ENCODE measurements at places on chromosomes 5 and 9.

- no peak for DNase-seq
Observed at GRCh38 chr5:64977779-64978178, 209.0 kb downstream of the CWC27 start.

- no peak for DNase-seq
Observed at GRCh38 chr9:121299467-121300282, 31.7 kb downstream of the GSN start.

DNA sequence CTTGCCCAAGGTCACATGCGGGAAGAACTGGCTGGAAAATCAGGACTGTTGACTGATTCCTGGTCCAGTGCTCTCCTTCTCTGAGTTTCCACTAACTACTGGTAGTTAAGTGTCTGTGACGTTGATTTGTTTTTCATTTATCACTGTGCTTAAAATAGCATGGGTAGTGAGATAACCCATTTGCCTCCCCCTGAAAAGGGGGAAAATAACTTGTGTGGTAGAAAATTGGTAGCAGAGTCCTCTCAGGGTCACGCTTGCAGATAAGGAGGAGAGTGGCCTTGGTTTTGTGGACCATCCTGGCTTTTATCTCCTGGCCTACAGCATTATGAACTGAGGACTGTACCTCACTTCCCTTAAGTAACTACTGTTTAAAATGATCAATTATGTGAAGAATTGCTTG lies 10.9 kb downstream of the FUBP3 start:
- DNase-seq, result no peak

GRCh38 chr5:55407059-55407684 lies 99.4 kb downstream of the MTREX start:
- DNase-seq, result no peak
